PC-9 (cell line): ENCODE measurements at places on chromosomes 5 and 9.

GRCh38 chr5:38666668-38667498, 110.4 kb upstream of the LIFR start:
- DNase-seq: no peak

- DNase-seq: no peak
These were observed 419.4 kb downstream of the SEMA5A start for GRCh38 chr5:9126490-9126889.

- no peak for DNase-seq
These were observed 84.4 kb upstream of the SPIN1 start for GRCh38 chr9:88303721-88304451.

GRCh38 chr9:78009186-78009585, 22.4 kb downstream of the GNAQ start:
- DNase-seq: no peak

DNA sequence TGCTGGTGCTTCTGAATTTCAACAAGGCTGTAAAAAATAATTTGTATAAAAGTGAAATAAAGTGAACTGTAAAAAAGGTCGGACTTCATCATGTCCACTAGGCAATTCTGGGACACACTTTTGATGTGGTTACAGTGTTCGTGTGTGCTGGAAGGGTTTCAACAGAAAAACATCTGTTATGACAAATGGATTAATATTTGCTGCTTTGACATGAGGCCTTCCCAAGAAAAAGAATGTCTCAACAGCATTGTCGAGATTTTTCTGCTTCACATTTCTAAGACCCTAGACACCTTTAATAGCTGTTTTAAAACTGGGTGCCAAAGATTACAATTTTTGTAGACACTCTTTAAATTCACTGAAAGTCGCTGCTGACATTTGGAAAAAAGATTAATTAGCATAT, 216.6 kb downstream of the SLC12A2 start:
- DNase-seq: no peak

- DNase-seq: no peak
These were observed 72.0 kb upstream of the STXBP1 start for GRCh38 chr9:127539982-127540663.

DNA sequence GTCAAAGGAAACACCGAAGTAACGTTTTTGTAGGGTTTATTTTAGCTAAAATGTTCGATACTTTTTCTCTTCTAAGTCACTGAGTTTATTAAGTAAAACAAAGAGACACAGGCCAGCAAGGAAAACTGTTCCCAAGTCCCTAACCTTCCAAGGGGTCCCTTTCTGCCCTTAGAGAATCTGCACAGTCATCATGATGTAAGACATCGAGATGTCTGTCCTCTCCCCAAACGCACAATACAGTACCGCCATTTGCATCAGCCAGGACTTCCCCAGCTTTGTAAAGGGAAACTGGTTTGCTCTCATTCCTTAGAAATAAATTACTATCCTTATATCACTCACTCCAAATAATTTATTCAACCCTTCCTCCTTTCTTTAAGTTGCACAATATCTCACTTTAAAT, 89.3 kb downstream of the MARCHF11 start:
- no peak for DNase-seq

DNA sequence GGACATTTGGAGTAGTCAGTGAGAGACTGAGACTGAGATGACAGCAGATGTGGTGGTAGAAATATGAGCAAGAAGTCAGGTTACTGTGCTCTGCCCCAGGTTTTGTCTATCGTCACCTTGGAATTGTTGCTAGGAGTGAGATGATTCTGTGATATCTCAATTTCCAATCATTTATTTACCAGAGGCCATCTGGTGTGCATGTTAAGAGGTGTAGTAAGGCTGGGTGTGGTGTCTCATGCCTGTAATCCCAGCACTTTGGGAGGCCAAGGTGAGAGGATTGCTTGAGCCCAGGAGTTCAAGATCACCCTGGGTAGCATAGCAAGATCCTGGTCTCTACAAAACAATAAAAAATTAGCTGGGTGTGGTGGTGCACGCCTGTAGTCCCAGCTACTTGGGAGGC, 38.6 kb upstream of the CARTPT start:
- DNase-seq: no peak
